Right cardiac atrium (tissue), 5 donors: ENCODE measurements at places on chromosomes 11 and 22. TPM values are rescaled to one million over a fixed set of nuclear protein-coding genes. Genes with fewer than 3 reads are reported as not detected.

GRCh38 chr11:35118906-35119305 is 20.1 kb upstream of the CD44 start:
- DNase-seq: no peak

SLC1A2 gene
- 1.3 TPM for total RNA-seq

PVALB gene
- total RNA-seq: not detected

- no peak for DNase-seq
Observed at GRCh38 chr11:126743628-126744027, 256.9 kb downstream of the KIRREL3 start.

DNA sequence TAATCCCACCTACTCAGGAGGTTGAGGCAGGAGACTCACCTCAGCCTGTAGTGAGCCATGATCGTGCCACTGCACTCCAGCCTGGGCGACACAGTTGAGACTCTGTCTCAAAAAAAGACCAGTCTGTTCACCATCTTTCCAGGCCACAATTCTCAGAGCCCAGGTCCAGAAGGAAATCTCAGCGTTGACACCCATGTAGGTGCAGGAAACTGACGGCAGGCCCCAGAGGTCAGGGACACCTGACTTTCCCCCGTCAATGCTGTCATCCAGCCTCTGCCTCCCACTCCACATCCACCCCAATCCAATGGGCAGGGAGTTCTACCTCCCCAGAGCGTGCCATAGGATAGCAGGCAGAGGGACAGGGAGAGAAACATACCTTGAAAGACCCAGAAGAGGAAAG is 5.9 kb upstream of the GRK2 start:
- DNase-seq: no peak

DNA sequence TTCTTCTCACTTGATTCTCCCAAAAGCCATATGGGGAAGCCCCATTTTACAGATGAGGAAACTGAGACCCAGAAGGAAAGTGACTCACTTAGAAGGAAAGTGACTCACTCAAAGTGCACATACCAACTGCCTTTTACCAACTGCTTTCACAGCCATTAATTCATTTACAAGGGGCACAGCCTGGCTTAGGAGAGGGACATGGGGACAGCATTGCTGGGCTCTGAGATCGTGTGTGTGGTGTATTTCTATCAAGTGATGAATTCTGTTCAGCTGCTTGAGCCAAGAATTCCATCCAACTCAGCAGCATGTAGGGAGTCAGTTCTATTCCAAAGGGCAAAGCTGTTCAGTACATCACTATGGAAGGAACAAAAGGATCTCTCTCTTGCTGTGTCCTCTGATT is 23.5 kb upstream of the PAK1 start:
- no peak for DNase-seq

DNA sequence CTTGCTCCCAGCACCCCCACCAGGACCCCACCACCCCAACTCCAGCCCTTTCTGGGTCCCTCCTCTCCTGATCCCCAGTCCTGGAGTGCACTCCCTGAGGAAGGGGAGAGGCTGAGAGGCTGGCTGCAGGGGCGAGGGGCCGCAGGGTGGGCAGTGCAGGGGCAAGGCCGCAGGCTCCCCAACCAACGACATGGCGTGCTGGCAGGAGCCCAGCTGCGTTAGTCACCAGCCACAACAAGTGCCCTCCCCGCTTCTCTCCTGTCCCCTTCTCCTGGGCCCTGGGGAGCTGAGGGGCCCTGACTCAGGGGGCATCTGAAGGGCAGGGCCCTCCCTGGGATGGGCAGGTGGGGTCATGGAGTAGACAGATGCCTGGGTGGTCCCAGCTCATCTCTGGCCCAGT is 2.3 kb downstream of the CABP7 start:
- DNase-seq: no peak

CASP5 gene
- total RNA-seq: not detected

FAM227A gene
- 1.2 TPM for total RNA-seq

SCGB1A1 gene
- not detected for total RNA-seq

DNA sequence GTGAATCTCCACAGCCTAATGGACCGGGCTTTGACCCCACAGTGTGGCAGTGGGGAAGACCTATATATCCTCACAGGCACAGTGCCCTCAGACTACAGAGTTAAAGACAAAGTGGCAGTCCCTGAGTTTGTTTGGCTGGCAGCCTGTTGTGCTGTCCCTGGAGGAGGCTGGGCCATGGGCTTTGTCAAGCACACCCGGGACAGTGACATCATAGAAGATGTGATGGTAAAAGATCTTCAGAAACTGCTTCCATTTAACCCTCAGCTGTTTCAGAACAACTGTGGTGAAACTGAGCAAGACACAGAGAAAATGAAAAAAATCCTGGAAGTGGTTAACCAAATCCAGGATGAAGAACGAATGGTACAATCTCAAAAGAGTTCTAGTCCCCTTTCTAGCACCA is 39.0 kb downstream of the ENDOD1 start:
- no peak for DNase-seq

APOL4 gene
- total RNA-seq: 7.2 TPM

LSP1 gene
- total RNA-seq: 7.6 TPM

DNA sequence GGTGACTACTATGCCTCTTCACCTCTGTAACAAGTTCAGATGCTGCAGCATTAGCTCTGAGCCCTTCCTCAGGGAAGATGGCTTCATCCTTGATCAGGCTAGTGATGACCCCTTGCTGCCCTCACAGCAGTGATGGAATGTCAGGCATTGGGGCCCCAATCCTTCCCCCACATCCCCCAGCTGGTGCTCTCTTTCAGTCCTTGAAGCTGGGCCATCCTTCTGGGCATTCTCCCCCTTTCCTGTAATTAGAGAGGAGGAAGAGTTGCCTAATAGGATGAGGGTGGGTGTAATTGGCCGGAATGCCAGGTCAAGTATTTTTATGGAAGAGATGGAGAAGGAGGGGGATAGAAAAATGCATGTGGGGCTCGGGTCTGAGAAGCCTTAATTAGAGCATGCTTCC is 62.6 kb downstream of the TRAF6 start:
- DNase-seq: no peak

DNA sequence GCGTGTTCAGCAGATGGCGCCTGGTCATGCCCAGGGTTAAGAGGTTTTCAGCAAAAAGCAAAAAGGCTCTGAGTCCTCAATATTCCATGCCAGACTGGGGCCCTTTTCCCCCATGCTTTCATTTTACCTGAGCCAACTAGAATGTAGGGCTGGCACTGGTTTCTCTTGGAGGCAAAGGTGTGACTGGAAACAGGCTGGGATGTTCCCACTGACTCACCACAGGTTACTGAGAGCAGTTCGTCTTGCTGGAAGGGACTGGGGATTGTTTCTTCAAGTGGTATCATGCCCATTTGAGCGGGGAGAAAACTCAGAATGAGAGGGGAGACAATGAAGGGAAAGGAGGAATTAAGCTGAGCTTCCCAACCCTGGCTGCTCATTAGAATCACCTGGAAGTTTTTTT is 243.9 kb downstream of the TENM4 start:
- DNase-seq: no peak

METTL15 gene
- total RNA-seq: 8.7 TPM
